ENCODE measurements at places on chromosomes 5 and 9. TPM values are rescaled to one million over a fixed set of nuclear protein-coding genes. Genes with fewer than 3 reads are reported as not detected.
A peak's percentile ranks its signal among the peaks of the same experiment; 100 is the strongest.

DNA sequence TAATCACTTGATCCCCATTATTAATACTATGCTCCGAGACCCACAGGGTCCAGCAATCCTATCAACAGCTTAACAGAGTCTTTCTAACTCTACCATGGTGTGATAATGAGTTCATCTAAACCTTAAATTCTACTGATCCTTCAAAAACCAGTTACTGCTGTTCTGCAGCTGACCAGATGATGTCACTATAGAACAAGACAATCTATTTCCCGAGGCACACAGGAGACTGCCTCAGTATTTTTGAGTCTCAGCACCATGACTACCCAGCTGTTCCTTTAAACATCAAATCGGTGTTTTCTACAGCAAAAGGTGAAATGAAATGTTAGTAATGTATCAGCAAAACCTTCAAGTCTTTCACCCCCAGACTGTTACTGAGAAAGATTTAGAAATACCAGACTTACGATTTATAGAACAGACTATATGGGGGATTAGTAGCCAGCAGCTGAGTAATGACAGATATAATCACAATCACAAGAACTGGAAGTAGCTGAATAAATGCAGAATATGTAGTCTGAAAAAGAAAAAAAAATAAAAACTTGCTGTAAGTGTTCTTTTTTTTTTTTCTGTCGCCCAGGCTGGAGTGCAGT lies 16.9 kb downstream of the DNAJC18 start:
- no peak for DNase-seq

CD274 gene
- total RNA-seq, result 2.9 TPM

DNA sequence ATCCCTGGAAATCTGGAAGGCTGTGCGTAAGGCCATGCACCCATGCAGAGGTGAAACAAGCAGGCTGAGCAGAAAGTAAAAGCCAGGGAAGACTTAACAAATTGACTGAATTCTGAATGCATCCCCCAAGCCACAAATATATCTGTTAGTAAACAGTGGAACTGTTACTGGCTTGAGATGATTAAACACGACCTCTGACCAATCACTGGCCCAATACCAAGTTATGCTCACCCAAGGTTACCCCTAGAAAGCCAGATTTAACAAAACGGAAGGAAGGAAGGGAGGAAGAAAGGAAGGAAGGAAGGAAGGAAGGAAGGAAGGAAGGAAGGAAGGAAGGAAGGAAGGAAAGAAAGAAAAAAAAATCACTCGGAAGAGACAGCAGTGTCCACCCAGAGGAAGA lies 215.8 kb upstream of the CCNG1 start:
- DNase-seq, result no peak

ANGPTL2 gene
- total RNA-seq, result 61.8 TPM

LAMC3 gene
- total RNA-seq, result 2.1 TPM

- no peak for DNase-seq
Measured at GRCh38 chr5:55407059-55407684, 99.4 kb downstream of the MTREX start.

DNA sequence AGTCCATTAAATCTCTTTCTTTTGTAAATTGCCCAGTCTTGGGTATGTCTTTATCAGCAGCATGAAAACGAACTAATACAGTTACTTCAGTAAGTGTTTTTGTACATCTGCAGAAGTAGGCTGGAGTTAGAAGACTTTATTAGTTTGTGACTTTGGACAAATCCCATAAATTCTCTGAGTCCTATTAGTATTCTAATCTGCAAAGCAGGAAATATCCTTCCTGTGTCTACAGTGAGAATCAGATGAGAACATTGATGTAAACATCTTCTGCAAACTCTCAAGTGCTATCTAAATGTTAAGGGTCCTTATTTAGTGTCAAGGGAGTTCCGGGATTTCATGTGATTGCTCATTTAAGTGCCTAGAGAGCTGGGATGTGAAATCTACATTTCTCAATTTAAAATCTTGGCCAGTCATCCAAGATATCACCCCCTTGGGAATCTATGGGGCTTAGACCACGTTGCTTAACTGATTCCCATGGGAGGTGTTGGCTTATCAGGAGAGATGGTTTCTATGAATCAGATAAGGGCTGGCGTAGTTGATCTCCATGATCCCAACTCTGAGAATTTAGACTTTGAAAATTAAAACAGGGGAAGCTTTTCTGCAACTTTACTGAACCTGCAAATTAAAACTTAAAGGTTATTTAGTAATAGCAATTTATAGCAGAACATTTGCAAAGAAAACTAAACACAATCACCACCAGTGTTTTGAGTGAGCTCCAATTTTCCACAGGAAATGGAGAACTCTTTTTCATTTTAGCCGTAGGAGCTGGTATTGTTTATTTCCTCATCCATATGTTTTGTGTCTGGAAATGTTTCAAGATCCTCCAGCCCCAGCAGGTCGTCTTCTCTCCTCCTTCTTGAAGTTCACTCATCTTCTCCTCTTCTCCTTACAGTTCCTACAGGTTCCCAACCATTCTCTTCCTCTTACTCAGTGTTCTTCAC lies 241.6 kb upstream of the CD180 start:
- no peak for DNase-seq

DNA sequence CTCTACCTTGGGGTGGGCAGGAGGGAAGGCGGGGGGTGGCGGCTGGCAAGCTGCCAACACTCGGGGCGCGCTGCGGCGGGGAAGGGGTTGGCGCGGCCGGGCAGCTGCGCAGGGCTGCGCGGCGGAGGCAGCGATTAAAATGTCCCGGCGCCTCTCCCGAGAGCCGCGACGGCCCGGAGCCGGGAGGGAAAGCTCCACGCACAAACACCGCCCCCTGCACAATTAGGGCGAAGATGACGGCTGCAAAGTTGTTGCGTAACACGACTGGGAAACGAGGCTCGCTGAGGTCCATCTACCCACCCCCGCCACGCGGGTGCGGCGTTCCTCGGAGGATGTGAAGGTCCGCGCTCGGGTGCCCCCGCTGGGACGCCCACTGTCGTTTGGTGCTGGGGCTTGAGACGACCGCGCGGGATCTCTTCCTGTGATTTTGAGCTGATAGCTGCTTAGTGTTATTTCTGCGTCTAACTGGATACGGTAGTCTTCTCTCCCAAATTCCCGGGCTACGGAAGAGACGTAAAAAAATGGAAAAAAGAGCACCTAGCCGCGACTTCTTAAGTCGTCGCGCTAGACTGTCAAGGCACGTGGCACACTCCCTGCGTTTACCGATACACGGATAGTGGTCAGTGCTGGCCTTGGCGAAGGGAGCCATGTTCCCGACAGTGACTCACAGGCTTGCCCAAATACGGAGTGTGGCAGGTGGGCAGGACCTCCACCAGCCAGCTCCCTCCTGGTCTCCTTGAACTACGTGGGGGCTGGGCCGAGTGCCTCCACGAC lies 958 bp upstream of the NFIL3 start:
- DNase-seq, result peak; percentile 83

- peak; percentile 56 for DNase-seq
Measured at GRCh38 chr5:134175921-134176510, 734 bp downstream of the SKP1 start.

CDKN2B gene
- 70.1 TPM for total RNA-seq

DNA sequence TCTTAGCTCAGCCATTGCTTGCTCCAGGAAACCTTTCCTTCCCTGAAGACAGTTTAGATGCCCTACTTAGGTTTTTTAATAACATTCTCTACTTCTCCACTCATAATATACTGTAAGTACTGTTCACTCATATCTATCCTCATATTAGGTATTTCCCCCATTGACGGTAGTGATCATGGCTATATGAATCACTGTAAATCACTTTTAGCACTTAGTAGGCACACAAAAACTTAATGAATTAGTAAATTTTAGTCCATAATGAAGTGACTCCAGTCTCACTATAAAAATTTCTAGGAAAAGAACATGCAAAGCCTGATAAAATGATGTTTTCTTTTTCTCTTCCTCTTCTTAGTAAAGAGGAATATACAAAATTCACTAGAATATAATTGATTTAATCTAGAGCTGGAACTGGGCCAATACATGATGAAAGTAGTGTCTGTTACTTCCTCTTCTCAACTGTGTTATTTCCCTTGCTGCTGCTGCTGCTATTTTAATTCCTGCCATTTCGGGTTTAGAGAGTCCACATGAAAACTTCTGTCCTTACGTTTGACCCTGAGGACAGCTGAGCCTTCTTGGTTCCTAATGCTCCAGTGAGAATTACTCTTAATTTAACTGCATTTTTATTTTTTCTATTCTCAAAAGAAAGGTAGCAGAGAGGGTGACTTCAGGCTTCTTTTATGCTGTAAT lies 73.5 kb downstream of the LNPEP start:
- DNase-seq, result no peak

DNA sequence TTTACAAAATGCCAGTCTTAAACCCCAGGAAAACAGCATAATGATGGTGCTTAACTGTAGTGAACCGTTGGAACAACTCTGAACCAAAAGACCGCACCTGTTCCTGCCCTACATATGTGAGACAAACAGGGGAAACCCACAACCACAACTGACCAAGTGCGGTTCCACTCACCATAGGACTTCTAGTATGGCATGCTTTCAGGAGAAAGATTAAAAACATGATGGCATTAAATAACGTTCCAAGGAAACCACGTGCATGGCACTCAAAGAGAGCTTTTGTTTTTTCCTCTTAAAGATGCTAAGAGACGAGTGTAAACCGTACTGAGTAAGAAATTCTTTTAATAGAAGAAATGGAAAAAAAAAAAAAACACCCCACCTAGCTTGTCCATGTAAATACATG lies 119.8 kb downstream of the SSBP2 start:
- DNase-seq, result no peak

GRCh38 chr9:76082057-76082456 lies 191.6 kb downstream of the PCSK5 start:
- no peak for DNase-seq

CLIC3 gene
- total RNA-seq, result 3.5 TPM

DNA sequence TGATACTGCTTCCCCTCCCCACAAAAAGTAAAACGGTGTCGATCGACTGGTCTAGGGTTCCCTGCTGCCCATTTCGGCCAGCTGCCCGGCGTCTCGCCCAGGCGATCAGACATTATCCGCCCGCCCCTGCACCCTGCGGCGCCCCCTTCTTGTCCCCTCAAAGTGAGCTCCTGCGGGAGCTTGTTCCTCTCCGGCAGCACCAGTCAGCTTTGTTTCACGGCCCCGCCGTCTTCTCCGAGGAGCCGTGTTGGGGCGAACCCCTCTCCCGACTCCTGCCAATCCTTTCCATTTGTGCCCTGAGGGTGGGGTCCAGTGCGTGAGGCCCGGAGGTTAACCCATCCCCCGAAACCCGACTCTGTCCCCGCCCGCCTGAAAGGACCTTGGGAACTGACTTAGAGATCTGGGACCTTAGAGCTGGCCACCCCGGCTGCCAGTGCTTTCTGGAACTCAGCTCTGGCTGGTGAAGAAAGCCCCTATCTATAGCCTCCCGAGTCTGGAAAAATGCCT lies 518 bp downstream of the UBE2B start:
- peak; percentile 60 for DNase-seq

DNA sequence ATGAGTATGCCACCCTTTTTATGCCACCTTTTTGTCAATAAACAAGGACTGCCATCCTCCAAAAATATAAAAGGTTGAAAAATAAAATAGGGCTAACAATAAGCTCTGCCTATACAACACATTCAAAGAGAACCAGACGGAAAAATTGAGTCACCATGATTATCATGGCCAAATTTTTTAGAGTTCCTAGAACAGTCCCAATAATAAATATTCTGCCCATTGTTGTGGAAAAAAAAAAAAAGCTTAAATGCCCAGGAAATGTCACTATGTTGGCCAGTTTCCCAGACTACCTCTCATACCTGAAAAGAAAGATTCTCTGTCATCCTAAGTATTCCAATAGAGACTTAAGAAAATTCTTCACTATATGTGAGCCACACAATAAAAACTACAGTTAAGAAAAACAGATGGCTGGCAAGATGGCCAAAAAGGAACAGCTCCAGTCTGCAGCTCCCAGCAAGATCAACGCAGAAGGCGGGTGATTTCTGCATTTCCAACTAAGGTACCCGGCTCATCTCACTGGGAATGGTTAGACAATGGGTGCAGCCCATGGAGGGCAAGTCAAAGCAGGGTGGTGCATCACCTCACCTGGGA lies 149.0 kb downstream of the TMEM161B start:
- no peak for DNase-seq

CYSRT1 gene
- 0.29 TPM for total RNA-seq

DNA sequence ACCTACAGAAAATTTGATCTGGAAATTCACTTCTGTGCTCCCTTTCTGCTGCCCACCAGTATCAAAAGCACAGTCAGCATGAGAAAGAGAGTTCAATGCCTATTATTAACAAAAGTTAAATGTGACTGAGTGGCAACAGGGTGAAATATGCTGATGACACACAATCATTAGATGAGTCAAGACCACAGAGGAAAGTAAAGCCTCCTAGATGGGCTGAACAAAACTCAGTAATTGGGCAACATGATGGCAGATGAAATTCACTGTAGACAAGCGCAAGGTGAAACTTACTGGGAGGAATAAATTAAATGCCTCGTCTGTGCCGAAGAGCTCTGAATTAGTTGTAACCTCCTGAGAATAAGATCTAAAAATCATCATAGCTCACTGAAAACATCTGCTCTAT lies 752.8 kb downstream of the IRX1 start:
- no peak for DNase-seq

SAPCD2 gene
- 2.8 TPM for total RNA-seq

DNA sequence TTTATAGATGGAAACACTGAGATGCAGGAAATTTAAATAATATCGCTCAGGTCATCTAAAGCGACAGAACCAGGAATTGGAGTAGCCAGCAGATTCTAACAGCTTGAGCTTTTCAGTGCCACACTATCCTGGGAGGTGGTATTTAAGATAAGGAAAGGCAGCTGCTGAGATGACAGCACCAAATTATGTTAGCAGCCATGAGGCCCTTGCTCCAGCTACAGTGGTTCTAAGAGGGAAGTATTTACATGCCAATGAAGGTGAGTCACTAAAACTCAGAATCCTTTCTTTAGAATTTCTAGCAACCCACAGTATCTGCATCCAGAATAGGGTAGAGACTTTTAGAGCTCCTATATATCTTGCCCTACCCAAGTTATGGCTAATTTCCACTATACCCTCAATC lies 127.0 kb upstream of the VLDLR start:
- no peak for DNase-seq

- no peak for DNase-seq
Measured at GRCh38 chr9:122036408-122036807, 56.7 kb downstream of the TTLL11 start.

- DNase-seq, result no peak
Measured at GRCh38 chr5:154271936-154272514, 81.5 kb downstream of the GALNT10 start.

DNA sequence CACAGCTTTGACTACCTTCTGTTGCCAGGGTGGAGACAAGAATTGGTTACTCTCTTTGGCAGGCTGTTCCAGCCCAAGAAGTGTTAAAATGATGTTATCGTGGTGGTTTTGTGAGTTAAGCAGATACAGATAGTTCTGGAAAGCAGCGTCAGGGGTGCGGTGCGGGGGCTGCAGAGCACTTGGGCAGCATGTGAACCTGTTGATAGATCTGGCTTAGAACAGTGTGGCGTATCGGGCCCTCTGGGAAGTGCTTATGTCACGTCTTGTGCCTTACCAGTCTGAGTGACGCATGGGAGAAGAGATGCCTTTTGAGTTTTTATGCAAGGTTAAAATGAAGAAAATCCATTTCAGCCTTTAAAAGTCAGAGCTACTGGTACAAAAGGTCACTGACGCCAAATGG lies 152.5 kb downstream of the PRKACG start:
- no peak for DNase-seq

Measured in breast epithelium (tissue), 4 donors.